ENCODE measurements at places on chromosomes 12 and 14.

- DNase-seq = no peak
These were observed 158.3 kb downstream of the ADGRD1 start for GRCh38 chr12:131112021-131112420.

DNA sequence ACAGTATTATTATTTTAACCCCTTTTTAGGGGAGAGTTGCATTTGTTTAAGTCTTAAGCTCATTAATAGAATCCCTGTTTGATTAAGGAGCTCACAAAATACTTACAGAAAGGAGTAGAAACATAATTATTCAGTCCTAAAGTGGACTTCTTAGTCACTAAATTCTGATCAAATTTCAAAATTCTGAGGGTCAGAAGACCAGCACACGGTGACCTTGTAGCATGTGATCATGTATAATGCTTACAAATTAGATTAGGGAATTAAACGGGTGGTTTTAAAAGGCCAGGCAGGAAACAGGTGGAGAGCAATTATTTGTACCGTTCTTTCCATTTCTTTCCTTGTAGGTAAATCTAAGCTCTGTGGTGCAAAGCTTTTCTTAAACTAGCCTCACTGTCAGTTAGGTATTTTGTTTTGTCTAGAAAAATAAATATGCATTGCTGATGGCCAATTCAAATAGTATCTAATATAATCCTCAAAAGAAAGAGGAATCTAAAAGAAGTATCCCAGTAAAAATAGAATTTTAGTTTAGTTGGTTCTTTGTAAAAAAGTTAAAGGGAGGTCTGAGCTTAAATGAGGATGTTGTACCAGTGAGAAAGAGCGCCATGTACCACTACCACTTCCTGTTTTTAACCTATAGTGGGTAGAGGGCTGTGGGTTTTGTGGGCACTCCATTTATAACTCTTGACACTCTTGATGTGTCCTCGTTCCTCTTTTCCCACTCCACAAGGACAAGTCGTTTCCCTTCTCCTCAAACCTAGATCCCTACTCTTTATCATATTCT lies 51.1 kb downstream of the SLC38A1 start:
- DNase-seq = no peak

GRCh38 chr12:131389054-131390013 lies 321.6 kb upstream of the SFSWAP start:
- DNase-seq = no peak

GRCh38 chr14:20609215-20610001 lies 18.2 kb upstream of the RNASE12 start:
- DNase-seq = peak; percentile 49

GRCh38 chr12:52496590-52497071 lies 3.6 kb upstream of the KRT6A start:
- DNase-seq = no peak

- no peak for DNase-seq
These were observed 1036.1 kb downstream of the TMEM121 start for GRCh38 chr14:106562451-106562850.

GRCh38 chr12:125871811-125872594 lies 806.8 kb downstream of the AACS start:
- no peak for DNase-seq

DNA sequence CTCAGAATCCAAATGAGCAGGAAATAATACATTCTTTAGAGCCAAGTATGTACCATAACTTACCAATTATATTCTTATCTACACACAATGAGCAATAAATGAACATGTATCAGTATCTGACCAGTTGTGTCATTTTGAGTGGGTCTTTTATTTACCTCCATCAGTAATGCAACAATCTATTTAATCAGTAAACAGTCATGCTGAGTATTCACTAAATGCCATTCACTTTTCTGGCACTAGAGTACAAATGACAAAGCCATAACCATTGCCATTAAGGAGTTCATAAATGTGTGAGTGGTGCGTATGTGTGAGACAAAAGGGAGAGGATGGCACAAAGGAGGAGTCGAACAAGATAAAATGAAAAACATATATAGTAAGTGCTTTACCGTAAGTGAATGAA lies 1.5 kb upstream of the STRAP start:
- DNase-seq = no peak

DNA sequence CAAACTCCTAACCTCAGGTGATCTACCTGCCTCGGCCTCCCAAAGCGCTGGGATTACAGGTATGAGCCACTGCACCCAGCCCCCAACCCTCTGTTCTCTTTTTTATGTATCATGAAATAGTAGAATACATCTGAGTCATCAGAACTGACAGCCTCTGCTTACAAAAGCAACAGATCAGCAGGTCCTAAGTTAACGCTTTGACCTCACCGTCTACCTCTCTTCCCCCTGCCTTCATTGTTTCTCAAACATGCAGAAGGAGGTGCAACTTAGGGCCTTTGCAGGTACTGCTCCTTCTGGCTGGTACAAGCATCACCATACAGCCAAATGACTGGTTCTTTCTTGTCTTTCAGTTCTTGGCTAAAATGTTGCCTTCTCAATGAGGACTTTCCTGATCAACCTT lies 249.2 kb downstream of the PAWR start:
- DNase-seq = no peak

DNA sequence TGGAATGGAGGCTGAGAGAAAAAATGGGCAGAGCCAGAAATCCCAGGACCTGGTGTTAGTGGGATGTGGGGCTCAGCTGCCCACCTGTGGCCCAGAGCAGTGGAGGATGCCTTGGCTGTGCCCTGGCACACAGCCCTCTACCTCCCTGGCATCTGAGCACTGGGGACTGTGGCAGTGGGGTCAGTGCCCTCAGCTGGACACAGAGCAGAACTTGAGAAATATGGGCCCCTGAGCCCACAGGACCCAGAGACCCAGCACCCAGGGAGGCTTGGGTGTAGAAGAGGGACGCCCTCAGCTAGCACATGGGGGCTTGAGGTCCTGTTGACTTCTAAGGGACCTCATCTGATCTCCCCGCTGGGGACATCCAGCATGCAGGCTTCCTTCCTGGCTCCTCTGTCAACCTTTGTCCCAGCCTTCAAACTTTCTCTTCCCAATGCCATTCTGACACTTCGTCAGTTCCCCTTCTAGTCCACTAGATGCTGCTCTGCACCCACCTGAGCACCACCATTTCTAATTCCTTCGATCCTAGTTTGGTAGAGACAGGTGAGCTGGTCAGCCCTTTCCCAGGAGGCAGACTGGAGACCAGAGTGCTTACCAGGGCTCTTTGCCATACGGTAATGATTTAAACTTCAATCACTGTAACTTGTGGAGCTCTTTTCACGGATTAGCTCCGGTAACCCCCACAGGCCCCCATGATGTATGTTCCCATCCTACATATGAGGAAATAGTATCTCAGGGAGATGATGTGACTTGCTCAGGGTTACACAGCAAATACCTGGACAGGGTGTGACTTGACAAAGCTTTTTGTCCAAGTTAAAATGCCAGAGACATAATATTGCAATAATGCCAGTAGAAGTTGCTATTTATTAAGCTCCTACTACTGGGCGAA lies 143.7 kb downstream of the ASCL4 start:
- DNase-seq = no peak

- DNase-seq = no peak
These were observed 656 bp upstream of the DTD2 start for GRCh38 chr14:31457665-31458659.

DNA sequence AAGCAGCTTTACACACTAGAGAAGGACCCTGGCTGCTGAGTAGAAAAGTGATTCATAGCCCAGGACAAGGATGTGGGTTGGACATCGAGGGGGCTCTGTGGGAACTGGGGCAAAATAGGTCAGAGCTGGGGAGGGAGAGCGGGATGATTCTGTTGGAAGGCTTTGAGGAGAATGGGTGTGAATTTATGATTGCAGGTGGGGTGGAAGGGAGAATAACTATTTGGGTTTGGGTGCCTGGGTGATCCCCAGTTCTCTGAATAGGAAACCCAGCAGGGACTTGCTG lies 13.1 kb downstream of the SERPINA3 start:
- DNase-seq = no peak

- peak; percentile 6 for DNase-seq
These were observed 188.7 kb downstream of the TTC8 start for GRCh38 chr14:89013098-89013504.

GRCh38 chr14:24409956-24410355 lies 11.2 kb downstream of the NYNRIN start:
- DNase-seq = no peak

- DNase-seq = no peak
These were observed 76.4 kb upstream of the FAR2 start for GRCh38 chr12:29072631-29073030.

DNA sequence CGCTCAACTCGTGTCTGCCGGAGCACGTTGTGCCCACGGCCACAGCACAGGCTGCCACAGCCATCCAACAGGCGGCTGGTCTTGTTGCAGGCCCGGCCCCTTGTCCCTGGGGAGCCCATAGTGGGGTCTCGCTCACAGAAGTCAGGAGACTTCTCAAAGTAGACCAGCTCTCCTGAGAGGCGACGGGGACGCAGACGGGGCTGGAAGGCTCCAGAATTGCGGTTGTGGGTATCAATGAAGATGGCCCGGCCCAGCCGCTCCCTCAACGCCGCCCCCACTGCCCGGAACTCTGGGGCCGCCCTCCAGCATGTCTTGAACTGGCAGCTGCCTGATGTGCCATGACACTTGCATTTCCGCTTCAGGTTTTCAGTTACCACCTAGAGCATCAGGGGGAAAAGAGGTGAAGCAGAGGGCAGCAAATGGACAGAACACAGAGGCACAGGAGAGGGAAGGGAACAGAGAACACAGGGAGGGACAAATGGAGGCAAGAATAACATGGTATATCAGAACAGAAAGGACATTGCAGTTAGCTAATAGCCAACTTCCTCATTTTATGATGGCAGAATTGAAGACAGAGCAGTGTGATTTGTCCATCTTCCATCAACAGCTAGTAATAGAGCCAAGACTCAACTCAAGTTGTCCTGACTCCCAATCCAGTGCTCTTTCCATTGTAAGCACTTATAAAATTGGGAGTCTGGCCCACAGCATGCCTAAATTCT lies 5.2 kb downstream of the WNT10B start:
- DNase-seq = no peak

- no peak for DNase-seq
These were observed 12.7 kb downstream of the ERC1 start for GRCh38 chr12:1003600-1004271.

- no peak for DNase-seq
These were observed 13.4 kb downstream of the ANKRD13A start for GRCh38 chr12:110012659-110013058.

- no peak for DNase-seq
These were observed 168.2 kb upstream of the GZMB start for GRCh38 chr14:24802236-24802635.

DNA sequence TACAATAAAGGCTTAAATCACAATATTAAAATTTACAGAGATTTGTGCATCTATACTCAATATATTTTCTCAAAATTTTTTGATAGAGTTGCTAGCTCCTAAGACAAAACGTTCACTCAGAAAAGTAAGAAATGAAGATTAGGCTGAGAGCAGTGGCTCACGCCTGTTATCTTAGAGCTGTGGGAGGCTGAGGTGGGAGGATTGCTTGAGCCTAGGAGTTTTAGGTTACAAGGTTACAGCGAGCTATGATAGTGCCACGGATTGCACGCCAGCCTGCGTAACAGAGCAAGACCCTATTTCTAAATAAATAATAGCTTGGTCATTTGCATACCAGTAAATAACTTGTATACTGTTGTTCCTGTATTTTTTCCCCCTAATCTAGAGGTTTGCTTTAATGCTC lies 35.0 kb upstream of the CFL2 start:
- no peak for DNase-seq

DNA sequence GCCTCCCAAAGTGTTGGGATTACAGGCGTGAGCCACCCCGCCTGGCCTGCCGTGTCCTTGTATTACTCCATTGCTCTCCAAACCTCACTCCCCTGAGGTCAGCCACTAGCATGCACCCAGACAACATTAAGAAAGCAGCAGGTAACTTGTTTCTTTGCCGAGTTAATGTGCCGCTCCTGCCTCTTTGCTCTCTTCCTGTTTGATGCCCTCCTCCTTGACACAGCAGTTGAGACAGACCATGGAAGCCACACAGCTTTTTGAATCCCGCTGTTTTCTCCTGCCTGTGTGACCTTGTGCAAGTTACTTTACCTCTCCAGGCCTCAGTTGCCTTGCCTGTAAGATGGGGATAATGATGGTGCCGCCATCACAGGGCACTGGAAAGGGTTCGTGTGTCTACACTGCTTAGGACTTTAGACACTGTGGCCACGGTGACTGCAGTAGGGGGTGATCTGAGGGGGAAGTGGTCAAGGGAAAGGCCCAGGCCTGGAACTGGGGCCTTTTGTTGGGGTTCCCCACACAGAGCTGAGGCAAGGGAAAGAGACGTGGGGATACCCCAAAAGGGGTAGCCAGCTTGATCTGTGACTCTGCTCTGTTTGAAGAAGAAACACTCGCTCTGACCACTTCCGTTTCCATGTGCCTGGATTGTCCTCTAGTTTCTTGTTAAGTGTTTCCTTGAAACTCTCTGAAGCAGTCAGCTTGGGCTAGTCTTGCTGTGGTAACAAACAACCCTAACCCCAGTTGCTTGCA lies 69.3 kb downstream of the RIN3 start:
- DNase-seq = no peak

- no peak for DNase-seq
These were observed 60.5 kb downstream of the ERGIC2 start for GRCh38 chr12:29320295-29321085.

DNA sequence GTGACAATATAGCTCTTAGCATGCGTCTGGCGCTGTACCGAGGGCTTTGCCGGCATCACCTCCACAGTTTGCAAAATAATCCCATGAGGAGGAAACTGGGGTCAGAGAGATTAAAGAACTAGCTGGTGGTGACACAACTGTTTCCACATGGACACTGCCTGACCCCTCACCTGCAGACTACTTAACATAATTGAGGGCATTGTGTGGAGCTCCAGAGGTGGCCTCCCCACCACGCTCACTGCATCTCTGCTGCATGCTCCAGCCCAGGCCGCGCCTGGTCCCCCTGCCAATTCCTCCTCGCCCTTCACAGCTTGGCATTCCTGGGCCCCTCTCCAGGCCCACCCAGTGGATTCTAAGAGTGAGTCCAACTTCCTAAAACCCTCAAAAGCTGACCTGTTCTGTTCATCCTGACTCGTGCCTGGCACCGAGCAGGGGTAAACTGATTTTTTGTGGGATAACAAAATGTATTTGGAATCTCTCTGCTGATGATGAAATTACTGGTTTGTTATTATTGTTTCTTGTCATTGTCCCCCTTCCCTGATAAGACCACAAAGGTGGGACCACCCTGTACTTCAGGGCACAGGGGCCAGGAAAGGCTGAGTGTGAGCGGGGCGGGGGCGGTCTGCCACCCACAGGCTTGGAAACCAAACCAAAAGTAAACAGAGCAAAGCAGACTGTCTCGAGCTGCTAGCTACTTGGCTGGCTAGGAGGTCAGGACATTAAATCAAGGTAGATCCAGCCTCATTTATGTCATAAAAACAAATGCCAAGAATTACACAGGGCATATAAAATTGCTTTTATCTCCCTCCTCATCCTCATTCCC lies 40.6 kb downstream of the CHGA start:
- no peak for DNase-seq

- no peak for DNase-seq
These were observed 21.2 kb downstream of the MAX start for GRCh38 chr14:65080960-65081747.

- DNase-seq = peak; percentile 48
These were observed 4.7 kb upstream of the PSMA6 start for GRCh38 chr14:35287431-35288013.
